Upper lobe of left lung (tissue), 6 donors: ENCODE measurements at places on chromosomes 7 and 10. TPM values are rescaled to one million over a fixed set of nuclear protein-coding genes. Genes with fewer than 3 reads are reported as not detected.

The AMZ1 gene
- total RNA-seq, result 8.4 TPM

DNA sequence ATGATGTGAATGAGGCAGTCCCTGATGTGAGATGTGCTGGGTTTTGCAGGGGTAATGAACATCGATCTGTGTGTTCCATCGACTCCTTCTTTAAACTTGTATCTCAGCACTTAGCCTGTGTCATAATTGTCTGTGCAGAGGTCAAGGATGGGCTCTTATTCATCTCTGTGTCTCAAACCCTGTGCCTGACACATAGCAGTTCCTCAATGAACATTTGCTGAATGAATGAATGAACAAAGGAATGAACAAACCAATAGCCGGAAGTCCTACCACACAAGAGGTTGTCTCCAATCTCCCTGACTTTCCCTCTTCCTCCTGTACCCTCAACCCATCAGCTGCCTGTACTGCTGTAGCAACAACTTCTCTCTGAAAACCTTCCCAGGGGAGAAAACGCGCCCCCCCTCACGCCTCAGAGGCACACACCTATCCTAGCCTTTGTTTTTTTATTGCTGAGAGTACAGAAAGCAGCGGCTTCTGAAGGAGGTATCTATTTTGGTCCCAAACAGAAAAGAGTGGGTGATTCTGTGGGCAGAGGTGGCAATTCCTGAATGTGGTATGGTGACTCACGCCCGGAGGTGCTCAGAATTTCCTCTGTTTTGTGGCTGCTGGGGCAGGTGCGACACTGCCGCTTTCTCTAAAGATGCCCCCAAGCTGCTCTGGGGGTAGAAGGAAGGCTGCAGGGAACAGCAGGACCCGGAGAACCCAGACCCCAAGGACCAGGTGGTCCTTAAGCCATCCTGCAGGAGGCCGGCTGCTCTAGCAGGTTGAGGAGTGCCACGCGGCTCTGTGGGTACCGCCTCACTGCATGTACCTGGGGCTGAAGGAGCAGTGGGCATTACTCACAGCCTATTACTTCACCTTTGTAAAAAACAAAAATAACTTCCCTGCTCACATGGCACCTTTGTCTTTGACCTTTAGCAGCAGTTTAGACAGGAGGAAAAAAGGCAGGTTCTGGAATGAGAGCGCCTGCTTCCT is 9.6 kb downstream of the IL2RA start:
- DNase-seq, result no peak
- no peaks in the 10 kb centered on the region for H3K36me3 ChIP-seq
- peak overlapping the region; percentile 86 for H3K27ac ChIP-seq
- no peak overlapping the region for H3K4me3 ChIP-seq
- peaks cover 50% of the 10 kb centered on the region for H3K4me1 ChIP-seq
- H3K27me3 ChIP-seq, result no peaks in the 10 kb centered on the region

DNA sequence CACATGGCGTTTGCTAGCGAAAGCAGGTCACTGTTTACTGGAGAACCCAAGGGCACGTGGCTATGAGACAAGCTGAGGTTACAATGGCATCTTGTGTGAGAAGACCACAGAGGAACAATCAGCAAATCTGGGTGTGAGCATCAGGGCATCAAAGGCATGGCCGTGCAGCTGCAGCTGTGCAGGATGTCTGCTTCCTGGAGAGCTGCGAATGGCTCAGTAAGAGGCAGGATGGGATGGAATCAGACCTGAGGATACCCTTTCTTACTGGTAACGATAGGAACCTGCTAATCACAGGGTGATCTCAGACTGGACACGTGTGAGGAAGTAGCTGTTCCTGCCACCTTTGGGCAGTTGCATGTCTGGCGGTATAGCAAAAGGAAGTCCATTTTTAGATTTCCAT is 119.5 kb downstream of the RNF216 start:
- H3K36me3 ChIP-seq, result peaks cover 11% of the 10 kb centered on the region
- H3K4me1 ChIP-seq, result peaks cover 18% of the 10 kb centered on the region
- H3K27ac ChIP-seq, result no peak overlapping the region
- no peak for DNase-seq

The PDCD4 gene
- total RNA-seq, result 93.0 TPM

DNA sequence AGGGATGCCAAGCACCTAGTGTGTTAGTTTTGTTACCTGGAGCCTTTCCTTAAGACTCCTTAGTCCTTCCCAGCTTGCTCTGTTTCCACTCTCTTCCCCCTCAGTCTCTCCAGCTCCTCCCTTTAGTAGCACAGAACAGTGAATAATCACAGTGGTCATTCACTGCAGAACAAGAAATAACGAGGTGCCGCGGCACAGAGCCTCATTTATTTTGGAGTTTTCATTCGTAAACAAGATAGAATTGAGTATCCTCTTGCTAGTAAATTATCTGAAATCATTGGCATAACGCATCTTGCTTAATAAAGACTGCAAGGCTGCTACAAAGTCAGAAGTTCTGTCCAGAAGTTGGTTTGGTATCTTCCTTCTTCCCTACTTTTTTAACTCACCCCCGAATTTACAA is 129.3 kb upstream of the LANCL2 start:
- H3K27me3 ChIP-seq, result no peaks in the 10 kb centered on the region
- no peak overlapping the region for H3K27ac ChIP-seq
- no peaks in the 10 kb centered on the region for H3K36me3 ChIP-seq
- DNase-seq, result no peak
- no peaks in the 10 kb centered on the region for H3K4me1 ChIP-seq
- no peak overlapping the region for H3K4me3 ChIP-seq

GRCh38 chr10:59360605-59361405 is 1.5 kb downstream of the FAM13C start:
- peak overlapping the region; percentile 60 for H3K4me3 ChIP-seq
- H3K4me1 ChIP-seq, result peaks cover 18% of the 10 kb centered on the region
- DNase-seq, result no peak
- peak overlapping the region; percentile 84 for H3K27ac ChIP-seq

The IFIT1B gene
- total RNA-seq, result not detected

The FXYD4 gene
- not detected for total RNA-seq

DNA sequence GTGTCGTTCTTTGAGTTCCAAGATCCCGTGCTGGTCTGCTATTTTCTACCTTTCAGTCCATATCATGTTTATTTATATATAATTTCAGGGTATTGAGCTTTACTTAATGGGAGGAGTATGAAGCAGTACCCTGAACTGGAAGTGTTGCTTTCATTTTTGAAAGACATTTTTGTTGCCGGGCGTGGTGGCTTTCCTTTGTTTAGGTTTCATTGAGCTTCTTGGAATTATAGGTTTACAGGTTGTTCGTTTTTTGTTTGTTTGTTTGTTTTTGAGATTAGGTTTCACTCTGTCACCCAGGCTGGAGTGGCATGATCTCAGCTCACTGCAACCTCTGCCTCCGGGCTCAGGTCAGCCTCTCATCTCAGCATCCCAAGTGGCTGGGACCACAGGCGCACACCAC is 7.4 kb downstream of the ZNF487 start:
- H3K27me3 ChIP-seq, result no peaks in the 10 kb centered on the region
- DNase-seq, result no peak
- no peak overlapping the region for H3K4me3 ChIP-seq
- H3K27ac ChIP-seq, result no peak overlapping the region
- no peaks in the 10 kb centered on the region for H3K36me3 ChIP-seq

GRCh38 chr7:151724920-151725584 is 151.9 kb downstream of the PRKAG2 start:
- no peak overlapping the region for H3K27ac ChIP-seq
- H3K4me1 ChIP-seq, result peaks cover 20% of the 10 kb centered on the region
- H3K27me3 ChIP-seq, result no peaks in the 10 kb centered on the region

The JCAD gene
- 55.2 TPM for total RNA-seq

The SCIN gene
- total RNA-seq, result 10.5 TPM

DNA sequence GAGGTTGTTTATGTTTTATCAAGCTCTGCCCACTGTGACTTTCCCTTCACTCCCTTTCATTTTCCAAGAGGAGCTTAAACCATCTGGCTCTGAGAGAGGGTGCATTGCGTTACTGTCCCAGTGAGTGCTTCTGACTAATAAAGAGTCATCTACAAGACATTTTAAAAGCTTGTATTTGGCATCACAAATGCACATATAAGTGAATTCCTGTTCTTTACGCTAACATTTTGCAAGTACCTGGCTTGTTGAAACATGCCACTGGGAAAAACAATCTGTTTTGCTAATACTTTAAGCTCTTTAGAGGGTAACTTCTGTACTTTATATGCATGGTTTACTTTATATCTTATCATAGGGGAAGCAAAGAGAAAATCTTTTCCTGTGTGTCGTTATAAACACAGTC is 534.6 kb upstream of the POM121L12 start:
- H3K36me3 ChIP-seq, result no peaks in the 10 kb centered on the region
- no peaks in the 10 kb centered on the region for H3K4me1 ChIP-seq
- no peak overlapping the region for H3K27ac ChIP-seq

The TMEM236 gene
- 4.6 TPM for total RNA-seq
